ENCODE measurements at places on chromosomes 4 and X.

DNA sequence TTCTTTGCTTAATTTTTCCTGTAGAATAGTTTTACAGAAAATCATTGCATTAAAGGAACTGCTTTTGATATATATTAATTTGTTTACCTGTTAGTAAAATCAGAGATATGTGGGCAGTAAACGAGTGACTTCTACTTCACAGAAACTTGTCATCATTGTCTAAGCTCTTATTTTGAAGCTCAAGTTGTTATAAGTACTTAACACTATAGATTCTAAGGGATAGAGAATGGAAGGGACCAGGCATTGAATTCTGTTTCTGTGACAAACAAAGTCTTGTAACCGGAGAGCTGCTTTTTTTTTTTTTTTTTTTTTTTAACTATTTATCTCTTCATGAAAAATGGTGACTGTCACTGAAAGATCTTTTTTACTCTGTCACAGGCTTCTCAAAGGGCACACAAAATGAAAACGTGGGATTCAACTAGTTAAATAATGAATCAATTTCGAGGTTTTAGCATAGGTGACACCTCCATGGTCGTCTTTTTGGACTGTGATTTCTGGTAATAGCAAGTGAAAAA is 14.4 kb downstream of the STK26 start:
- DNase-seq, result no peak

DNA sequence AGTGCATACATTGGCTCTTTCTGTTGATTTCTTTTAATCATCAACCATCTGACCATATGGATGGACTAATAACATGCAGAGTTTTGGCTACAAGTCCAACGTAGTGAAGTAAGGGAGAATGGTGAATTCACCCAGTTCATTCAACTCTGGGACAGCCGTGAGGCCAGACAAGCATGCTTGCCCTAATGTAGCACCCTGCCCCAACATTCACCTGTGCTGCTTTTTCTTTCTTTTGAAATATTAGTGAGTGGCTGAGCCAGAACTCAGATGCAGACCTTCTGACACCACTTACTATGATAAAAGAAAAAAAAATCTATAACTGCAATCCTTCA is 17.5 kb downstream of the ARSJ start:
- no peak for DNase-seq

GRCh38 chrX:51878056-51878455 is 15.4 kb upstream of the MAGED1 start:
- no peak for DNase-seq

DNA sequence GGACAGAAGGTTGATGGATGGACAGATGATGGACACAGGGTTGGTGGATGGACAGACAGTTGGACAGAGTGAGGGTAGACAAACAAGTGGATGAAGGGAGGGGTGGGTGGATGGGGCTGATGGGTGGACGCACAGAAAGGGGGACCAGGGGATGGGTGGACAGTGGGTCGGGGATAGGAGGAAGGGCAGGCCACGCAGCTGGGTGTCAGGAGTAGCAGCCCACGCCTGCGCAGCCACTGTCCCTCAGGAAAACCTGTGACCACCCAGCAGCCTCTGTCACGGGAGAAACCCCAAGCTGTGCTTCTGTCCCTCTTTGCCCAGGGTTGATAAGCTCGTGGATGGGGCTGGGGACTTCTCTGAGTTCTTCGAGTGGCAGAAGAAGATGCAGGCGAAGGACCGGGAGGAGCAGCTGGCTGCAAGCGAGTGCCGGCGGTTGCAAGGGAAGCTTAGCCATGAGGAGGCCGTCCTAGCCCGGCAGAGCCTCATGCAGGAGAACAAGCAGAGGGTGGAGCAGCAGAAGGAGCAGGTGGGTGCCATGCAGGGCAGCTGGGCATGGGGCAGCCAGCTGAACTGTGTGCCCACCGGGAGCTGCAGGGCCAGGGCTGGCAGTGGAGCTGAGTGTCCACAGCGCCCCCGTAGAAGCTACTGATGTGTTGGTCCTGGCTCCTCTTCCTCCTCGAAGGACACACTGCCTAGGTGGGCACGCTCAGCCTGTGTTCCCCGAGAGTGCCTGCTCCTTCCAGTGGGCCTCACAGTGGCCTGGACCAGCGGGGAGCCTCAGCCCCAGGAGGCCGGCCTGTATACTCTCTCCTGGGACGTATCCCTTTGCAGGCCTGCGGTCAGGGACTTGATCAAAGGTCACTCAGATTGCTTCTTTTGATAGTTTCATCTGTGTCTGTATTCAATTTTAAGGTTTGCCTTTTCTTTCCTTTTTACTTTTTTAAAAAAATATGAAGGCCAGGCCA is 16.8 kb upstream of the RNF4 start:
- no peak for DNase-seq

DNA sequence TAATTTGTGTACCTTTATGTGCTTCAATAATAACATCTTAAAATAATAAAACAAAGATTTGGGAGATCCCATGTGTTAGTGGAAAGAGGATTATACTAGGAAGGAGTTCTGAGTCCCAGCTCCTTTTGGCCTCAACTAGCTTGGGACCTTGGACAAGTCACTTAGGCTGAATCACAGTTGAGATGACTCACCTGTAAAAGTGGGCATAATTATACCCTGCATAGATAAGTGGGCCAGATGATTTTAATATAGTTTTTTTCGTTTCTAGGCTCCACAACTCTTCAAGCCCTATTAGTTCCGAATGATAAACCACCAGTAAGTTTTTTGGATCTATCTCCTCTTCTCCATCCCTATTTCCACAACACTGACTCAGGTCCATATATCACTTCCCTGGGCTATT is 131.8 kb downstream of the ENOX2 start:
- DNase-seq, result no peak

GRCh38 chrX:31316340-31316991 is 244.6 kb upstream of the FTHL17 start:
- no peak for DNase-seq

DNA sequence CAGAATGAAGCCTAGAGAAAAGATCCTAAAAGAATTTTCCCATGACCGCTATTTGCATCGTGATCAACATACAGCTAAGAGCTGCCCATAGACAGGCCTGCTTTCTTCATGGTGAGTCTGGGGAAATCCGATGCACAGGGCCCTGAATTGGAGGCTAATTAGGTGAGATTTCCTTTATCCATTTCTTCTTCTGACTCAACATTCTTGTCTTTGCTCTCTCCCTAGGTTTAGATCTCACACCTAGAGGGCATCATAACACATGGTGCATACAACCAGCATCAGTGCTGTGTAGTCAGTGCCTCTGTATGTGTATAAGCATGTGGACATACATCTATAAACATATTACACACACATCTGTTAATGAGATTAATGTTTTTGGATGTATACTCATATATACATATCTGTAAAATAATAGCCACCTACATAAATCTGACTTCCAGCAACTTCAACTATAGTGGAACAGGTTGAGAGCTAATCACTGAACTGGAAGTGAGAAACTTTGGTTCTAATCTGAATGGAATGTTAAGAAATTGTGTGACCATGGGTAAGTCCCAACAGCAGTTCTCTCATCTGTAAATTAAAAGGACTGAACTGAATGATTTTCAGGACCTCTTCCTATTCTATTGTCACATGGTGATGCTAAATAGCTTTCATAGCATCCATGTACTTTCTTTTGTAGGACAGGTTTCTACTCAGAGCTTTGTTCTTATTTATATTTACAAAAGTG is 17.5 kb downstream of the GATB start:
- no peak for DNase-seq

- DNase-seq, result no peak
Measured at GRCh38 chrX:9108054-9108453, 74.1 kb upstream of the FAM9B start.

- no peak for DNase-seq
Measured at GRCh38 chr4:130080872-130081451, 985.0 kb downstream of the C4orf33 start.

- DNase-seq, result no peak
Measured at GRCh38 chrX:69386681-69387080, 117.4 kb upstream of the NALF2 start.

GRCh38 chr4:10081218-10081606 is 35.4 kb downstream of the WDR1 start:
- peak; percentile 18 for DNase-seq
